Left renal cortex interstitium (tissue), 4 donors: ENCODE measurements at places on chromosomes 1 and 21.

DNA sequence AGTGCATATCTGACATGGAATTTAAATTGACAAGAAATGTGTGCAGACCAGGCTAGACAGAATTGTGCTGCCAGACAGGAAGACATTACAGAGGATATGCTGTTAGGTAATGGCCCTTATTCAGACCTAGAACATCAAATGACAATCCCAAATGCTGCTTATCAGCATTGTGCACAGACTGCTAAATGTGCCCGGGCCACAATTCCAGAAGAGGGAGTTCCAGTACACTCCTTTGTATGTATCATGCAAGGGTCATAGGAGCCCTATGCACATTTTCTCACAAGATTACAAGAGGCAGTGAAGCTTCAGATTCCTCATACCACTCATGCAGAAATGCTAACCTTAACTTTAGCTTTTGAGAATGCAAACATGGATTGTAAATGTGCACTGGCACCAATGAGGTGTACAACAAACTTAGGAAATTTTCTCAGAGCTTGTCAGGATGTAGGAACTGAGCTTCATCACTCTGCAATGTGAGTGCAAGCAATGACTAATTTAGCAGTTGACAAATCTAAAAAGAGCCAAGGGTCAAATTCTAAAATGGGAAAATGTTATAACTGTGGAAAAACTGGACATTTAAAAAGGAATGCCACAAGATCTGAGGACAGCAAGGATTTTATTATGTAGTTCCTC, 273.5 kb downstream of the COL11A1 start:
- no peak for DNase-seq

- DNase-seq = no peak
Observed at GRCh38 chr1:95236784-95237575, 3.0 kb downstream of the RWDD3 start.

- DNase-seq = no peak
Observed at GRCh38 chr1:211951856-211952255, 83.5 kb downstream of the INTS7 start.

- no peak for DNase-seq
Observed at GRCh38 chr21:33414068-33414467, 10.9 kb downstream of the IFNGR2 start.

- no peak for DNase-seq
Observed at GRCh38 chr1:91761295-91761721, 124.6 kb downstream of the TGFBR3 start.

DNA sequence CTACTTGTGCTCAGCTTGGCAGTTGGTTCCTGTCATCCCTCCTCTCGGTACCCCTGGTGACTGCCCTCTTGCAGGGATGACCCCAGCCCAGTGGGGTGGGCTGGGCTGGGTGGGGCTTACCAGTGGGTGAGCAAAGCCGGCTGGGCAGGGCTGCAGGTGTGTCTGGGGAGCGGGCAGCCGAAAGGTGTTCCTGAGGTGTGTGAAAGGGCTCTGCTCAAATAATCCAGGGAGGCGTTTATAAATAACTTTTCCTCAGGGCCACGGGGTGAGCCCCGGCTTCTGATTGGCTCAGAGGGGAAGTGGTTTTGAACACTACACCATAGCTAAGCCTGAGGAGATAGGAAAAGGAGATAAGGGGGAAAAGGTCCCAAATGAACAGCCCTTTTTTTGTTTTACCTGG, at the start of gene SLC26A9:
SLC26A9 (minus strand) TSS at position 212 of the 400 bp plus-strand sequence. CDS start 7,636 bp downstream, outside the sequence.
- no peak for DNase-seq

DNA sequence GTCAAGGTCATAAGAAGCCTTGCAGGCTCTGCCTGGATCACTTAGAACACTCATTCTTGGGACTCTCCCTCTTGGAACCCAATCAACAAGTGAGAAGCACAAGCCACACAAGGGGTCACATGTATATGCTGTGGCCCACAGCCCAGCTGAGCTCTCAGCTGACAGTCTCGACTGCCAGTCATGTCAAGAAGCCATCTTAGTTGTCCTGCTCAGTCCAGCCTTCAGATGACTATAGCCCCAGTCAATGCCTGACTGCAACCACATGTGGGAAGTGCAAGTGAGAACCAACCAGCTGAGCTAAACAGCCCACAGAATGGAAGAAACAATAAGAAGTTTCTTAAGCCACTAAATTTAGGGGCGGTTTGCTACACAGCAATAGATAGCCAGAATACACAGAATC, 356.0 kb downstream of the KCNH1 start:
- DNase-seq = no peak

DNA sequence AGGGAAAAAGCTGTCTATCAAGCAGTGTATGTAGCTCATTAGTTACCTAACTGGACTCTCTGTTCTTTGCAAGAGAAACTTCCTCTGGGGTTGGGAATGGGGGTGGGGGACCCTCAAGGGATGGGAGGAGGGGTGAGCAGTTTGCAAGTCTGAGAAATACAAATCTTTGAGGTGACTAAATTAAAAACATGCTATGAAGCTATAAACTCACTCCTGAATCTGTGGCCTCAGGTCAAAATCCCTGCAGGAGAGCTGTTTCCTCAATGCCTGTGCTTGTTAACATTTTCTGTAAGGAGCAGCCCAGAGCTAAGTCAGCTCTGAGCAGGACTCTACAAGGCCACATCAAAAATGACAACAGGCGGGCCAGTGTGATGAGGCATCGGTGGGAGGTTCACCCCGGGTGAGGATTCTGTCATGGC, 32.8 kb upstream of the PTPRC start:
- no peak for DNase-seq
